EH (cell line): ENCODE measurements at places on chromosomes 2 and 18.

- no peak for DNase-seq
Measured at GRCh38 chr2:30218814-30219213, 12.5 kb upstream of the LBH start.

- DNase-seq: no peak
Measured at GRCh38 chr18:27540111-27540510, 355.0 kb upstream of the CHST9 start.

- DNase-seq: peak; percentile 91
Measured at GRCh38 chr2:37471994-37472393, 127.6 kb downstream of the QPCT start.

GRCh38 chr2:161088658-161089350 is 71.4 kb upstream of the TANK start:
- no peak for DNase-seq

- DNase-seq: no peak
Measured at GRCh38 chr2:118973542-118973951, 31.6 kb downstream of the MARCO start.

GRCh38 chr18:57043241-57043640 is 103.6 kb upstream of the BOD1L2 start:
- no peak for DNase-seq

DNA sequence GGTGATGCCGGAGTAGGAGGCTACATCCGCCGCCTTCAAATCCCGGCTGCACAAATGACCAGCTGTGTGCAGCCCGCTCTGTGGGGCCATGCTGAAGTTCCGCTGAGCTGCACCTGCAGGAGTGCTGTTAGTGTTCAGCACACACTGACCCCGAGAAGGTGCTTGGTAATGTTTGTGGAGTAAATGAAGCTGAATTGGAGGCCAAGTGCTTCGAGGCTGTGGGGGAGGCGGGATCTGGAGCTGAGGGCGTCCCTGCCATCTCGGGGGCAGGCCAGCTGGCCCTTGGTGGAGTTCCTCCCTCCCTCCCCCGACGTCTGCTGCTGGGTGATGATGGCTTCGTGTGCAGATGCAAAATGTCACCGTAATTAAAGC is 23.2 kb downstream of the KCNF1 start:
- no peak for DNase-seq

- peak; percentile 15 for DNase-seq
Measured at GRCh38 chr18:43970656-43971055, 693.4 kb upstream of the SYT4 start.

- DNase-seq: no peak
Measured at GRCh38 chr2:186426153-186427016, 59.7 kb upstream of the ZC3H15 start.

GRCh38 chr2:224608104-224608503 is 22.9 kb upstream of the CUL3 start:
- DNase-seq: no peak

DNA sequence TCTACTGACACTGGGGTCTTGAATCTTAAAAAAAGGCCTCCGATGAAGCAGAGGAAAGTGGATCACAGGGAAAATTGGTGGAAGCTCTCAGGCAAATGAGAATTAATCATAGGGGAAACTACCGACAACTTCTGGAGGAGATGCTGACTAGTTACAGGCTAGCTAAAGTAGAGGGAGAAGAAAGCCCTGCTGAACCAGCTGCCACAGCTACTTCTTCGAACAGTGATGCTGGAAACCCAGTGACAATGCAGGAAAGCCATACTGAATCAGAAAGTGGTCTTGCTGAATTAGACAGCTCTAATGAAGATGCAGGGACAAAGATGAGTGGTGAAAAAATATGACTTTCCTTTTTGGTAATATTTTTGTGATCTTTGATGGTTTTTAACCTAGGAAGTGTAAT is 44.9 kb upstream of the SLC3A1 start:
- DNase-seq: no peak

- DNase-seq: no peak
Measured at GRCh38 chr18:42641996-42642395, 473.5 kb downstream of the RIT2 start.

DNA sequence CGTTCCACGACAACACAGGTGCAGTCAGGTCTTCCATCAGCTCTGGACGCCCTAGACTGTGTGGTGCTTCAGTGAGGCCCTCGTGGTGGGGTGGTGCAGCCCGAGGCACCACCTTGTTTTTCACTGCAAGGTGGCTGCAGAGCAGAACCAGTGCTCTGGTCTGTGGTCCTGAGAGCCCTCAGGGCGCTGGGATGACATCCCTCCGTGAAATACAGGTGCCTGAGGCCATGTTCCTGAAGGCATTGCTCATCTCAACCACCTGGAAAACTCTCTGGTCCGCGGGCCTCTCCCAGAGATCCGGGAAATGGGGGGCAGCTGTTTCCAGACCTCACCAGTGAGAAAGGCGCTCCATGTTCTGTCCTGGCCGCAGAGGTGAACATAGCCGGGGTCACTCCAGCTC is 119.2 kb downstream of the ACOXL start:
- no peak for DNase-seq

DNA sequence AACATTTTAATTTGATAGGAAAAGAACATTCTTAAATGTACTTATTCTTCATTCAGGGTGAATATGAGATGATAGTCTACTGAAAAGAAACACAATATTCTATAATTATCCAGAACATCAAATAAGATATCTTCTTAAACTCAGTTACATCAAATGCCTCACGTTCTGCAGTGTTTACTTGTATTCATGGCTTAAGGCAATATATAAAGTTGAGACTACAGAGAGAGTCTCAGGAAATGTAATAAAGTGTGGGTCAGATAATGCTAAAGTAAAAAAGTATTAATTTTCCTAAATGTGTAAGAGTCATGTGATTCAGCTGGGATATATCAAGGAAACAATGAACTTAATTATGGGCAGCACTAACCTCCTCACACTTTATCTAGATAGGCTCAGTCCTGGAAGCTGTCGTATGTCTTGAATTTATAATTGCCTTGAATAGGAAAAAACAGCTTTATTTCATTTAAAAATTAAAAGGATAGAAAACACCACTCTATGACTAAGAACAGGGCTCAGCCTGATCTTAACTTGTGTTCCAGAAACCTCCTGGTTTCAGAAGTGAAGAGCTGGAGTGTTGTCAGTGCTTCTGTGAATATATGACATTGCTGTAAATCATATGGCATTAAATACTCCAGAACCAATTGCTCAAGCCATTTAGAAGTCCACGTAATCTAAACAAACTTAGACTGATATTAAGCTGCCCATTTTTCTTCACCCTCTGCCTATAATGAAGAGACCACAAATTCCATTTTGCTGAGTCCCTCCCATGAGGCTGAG is 240.2 kb downstream of the FSIP2 start:
- DNase-seq: peak; percentile 2

- peak; percentile 11 for DNase-seq
Measured at GRCh38 chr2:5798084-5798483, 105.9 kb downstream of the SOX11 start.

DNA sequence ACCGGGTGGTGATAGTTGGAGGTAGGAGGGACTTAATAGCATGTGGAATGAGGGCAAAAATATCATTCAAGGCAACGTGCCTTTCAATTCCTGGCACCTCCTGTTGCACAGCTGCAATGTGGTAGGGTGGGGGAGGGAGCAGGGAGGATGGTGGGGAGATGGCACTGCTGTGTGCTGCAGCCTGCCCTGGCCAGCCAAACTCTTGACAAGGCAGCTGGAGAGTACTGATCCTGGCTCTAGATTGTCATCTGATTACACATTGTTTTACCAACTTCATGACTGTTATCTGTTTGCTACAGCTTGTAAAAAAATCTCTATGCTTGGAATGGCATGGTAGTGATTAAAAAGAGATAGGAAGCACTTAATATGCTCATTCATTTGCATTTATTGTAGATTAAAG is 47.7 kb downstream of the PLCL1 start:
- DNase-seq: no peak

DNA sequence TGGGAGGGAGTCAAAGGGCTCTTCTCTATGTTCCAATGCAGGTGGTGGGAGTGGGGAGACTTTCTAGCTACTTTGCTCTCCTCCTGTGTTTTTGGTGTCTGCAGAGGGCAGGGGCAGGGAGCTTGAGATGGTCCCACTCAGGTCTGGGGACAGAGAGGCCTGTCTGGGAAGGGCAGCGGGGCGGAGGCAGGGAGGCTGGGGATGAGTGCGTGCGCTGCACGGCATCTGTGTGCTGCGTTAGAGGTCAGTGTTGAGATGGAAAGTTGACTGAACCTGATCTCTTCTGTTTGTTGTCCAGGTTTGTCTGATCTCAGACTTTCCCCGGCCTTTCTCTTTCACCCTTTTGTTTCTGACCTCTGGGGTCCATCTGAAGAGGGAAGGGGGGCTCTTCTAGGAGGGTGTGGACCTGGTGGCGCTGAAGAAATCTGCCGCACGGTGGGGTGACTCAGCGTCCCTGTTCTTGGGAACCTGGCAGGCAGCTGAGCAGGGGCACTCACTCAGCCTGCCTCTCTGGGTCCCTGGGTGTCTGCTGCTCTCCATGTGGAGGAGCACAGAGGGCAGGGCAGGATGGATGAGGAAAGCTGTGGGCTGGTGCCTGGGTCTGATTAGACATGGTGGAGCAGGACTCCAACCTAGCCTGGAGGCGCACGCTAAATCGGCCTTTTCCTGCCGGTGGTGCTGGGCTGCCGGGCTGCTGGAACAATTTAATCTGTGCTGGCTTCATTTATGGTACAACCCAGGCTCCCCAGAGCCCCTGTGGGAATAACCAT is 24.1 kb downstream of the IGFBP2 start:
- peak; percentile 51 for DNase-seq

- peak; percentile 20 for DNase-seq
Measured at GRCh38 chr18:5057386-5058348, 139.4 kb downstream of the AKAIN1 start.

DNA sequence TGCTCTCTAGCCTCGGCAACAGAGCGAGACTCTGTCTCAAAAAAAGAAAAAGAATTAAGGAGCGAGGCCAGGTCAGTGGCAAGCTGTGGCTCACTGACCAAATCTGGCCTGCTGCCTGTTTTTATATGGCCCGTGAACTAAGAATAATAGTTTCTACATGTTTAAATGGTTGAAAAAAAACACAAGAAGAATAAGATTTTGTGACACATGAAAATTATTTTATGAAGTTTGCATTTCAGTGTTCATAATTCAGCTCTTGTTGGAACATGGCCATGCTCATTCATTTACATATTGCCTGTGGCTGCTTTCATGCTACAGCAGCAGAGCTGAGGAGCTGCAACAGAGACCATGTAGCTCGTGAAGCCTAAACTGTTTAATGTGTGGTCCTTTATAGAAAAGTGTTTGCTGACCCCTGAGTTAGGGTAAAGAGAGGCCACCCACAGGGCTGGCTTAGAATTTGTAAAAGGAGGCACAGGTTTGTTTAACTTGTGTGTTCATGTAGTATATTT is 59.5 kb downstream of the MFSD6 start:
- DNase-seq: peak; percentile 61

DNA sequence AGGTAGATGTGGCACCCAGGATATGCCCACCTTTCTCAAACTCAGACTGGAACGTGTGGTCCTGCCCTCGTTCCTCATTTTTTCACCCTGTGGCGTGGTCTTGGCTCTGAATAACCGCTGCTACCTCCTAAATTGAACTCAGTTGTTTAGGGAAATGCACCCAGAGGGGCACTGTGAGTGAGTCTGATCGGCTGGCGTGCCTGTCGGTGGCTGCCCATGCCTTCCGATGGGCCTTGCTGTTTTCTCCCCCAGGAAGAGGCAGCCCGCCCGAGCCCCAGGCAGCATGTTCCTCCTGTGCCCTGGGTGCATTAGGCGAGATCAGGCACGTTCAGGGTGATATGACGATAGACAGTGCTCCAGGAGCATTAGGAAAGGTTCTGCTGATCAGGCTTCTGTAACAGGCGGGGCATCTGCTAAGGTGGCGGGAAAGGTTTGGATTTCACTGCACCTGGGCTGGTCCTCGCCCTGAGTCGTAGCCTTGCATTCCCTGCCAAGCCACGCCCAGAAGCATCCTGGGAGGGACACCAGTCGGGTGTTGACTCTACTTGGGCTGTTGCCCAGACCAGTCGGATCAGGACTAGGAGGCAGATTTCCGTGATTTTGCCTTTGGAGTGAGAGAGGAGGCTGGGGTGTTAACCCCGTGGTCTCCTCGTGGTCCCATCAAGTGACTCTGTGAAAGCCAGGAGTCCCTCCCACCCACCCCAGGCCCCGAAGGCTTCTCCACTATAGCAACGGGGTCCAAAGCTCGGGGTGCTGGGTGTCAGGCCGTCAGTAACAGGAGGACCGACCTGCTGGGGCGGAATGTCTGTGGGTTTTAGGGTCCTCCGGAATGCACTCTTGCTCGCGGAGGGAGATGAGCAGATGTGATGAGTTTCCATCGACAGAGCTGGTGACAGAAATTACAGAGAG is 75.1 kb downstream of the SH3BP4 start:
- DNase-seq: peak; percentile 62

GRCh38 chr2:65655000-65655399 is 222.6 kb upstream of the SPRED2 start:
- DNase-seq: no peak

DNA sequence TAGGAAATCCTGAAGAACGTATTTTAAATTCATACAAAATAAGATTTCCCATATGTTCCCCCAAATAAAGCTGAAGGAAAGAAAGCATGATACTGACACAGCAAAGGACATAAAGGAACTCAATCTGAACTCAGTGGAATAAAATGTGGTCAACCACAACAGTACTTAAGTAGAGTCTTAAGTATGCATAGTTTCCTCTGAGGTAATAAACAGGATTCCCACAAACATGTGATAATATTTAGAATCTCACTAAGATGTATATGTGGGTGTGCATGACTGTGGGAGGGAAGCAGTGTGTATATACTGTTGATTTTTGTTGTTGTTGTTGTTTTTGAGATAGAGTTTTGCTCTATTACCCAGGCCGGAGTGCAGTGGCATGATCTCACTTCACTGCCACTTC is 69.3 kb downstream of the NOL10 start:
- peak; percentile 88 for DNase-seq

GRCh38 chr2:86806059-86806857 is 15.5 kb upstream of the CD8A start:
- no peak for DNase-seq

DNA sequence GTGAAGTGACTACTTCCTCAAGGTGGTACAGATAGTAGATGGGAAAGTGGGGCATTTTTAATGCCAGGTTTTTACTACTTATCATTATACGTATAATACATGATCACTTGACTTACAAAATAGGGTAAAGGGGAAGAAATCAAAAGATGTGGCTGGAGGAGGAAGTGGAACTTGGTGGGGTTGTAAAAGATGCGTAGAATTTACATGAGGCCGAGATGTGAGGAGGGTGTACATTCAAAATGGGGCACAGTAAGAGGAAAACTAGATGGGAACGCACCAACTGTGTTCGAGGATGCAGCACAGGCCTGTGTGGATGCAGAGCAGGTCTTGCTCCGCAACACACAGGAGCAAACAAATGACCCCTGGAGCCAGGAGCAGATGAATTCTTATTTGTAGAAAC is 403.3 kb downstream of the TXNL1 start:
- no peak for DNase-seq
